ENCODE measurements at places on chromosomes 16 and 17.

- no peak for DNase-seq
Measured at GRCh38 chr17:45681706-45682105, 102.4 kb upstream of the CRHR1 start.

- DNase-seq = no peak
Measured at GRCh38 chr17:76196675-76197074, 43.6 kb downstream of the RNF157 start.

DNA sequence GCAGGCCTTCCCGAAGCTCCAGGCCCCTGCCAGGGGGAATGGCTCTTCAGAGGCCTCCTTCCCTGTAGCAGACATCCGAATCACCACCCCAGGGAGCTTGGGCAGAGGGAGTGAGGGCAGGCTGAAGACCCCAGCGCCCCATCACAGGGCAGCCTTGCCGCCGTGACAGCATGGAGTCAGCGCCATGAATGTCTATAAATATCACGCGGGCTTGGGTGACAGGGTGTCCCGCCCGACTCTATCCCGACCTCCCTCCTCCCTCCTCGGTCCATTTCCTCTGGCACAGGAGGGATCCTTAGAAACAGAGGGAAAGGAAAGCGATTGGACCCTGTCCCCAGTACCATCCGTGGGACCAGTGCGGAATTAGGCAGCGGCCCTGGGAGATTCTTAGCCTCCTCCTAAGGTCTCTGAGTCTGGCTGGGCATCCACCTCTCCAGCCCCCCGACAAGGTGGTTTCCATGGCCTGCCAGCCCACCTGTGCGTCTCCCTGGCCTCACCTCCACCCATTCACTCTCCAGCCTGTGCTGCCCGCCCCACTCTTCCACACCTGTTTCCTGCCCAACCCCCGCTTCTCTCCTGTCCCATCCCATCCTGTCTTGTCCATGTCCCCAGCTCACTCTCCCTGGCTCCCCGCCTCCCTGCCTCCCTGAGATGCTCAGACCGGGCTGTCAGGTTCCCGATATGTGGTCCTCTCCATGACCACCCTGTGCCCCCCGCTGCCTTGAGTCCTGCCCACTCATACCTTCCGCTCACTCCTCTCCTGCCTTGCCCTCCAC, 5.1 kb downstream of the ATP2A1 start:
- DNase-seq = no peak

DNA sequence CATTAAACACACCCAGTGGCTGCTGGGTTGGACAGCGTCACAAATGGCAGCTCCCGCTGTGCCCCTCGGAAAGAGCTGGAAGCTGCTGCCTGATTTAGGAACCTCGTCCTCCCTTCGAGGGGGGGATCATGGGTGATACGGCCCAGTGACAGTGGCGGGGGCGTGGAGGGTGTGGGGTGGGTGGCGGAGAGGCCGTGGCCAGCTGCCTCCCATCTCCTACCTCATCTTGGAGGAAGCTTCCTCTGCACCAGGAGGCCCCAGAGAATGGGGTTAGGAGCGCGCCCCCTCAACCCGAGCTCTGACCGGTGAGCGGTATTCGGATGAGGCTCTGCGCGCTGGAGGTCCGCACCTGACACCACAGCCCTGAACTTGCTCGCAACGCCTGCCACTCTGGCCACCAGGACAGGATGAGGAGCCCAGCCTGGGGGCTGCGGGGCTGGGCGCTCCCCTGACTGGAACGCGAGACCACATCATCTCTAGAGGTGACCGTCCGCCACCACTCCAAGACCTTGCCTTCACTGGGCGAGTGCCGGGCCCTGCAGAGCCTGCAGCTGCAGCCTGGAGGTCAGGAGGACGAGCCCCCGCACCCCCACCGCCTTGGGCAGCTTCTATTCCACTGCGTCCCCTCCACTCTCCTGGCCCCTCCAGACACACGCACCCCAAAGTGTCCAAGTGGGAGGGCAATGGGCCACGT, 80.9 kb downstream of the KLHDC4 start:
- no peak for DNase-seq

DNA sequence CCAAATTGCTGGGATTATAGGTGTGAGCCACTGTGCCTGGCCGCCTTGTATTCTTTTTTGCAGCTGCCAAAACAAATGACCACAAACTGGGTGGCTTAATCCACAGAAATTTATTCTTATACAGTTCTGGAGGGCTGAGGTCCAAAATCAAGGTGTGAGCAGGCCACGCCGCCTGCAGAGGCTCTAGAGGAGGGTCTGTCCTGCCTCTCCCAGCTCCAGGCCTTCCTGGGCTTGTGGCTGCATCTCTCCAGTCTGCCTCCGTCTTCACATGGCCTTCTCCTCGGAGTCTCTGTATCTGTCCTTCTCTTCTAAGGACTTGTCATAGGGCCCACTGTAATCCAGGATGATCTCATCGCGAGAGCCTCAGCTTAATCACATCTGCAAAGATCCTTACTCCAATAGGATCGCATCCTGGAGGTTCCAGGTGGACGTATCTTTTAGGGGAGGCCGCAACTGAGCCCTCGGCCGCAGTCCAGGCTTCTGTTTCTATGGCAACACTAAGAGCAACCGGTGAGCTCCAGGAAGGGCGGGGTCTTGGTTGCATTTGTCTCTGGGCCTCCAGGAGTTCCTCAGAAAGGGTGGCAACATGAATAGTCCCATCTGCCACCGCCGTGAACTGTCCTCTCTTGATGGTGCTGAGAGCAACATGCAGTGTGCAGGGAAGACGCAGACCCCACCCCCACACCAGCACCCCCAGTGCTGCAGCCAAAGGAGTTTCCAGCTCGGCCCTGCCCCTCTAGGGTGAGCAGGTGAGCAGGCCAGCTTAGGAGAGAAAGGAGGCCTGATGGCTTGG, 29.5 kb upstream of the CREBBP start:
- no peak for DNase-seq

DNA sequence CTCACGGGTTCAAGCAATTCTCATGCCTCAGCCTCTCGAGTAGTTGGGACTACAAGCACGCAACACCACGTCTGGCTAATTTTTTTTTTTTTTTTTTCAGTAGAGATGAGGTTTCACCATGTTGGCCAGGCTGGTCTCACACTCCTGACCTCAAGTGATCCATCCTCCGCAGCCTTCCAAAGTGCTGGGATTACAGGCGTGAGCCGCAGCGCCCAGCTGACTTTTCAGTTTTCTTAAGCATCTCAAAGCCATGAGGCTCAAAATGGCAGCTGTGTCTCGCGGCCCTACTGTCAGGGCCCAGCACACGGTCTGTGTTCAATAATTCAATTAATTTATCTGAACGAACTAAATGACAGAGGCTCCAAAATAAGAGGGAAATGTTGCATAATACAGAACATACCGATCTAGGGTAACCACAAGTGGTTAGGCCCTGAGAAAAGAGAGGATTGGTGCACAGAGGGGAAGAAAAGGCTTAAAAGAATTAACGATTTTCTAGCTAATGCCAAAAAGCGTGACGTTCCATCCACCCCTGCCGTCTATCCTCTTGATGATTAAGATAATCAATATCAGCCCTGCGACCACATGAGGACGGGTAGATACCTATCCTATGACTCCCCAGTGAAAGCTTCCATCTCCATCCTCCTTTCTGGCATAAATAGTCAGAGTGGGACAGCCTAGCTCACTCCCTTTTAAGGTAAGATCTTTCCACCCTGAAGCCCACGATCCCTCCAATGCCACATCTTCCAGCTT, 136.9 kb downstream of the SLC39A11 start:
- no peak for DNase-seq

DNA sequence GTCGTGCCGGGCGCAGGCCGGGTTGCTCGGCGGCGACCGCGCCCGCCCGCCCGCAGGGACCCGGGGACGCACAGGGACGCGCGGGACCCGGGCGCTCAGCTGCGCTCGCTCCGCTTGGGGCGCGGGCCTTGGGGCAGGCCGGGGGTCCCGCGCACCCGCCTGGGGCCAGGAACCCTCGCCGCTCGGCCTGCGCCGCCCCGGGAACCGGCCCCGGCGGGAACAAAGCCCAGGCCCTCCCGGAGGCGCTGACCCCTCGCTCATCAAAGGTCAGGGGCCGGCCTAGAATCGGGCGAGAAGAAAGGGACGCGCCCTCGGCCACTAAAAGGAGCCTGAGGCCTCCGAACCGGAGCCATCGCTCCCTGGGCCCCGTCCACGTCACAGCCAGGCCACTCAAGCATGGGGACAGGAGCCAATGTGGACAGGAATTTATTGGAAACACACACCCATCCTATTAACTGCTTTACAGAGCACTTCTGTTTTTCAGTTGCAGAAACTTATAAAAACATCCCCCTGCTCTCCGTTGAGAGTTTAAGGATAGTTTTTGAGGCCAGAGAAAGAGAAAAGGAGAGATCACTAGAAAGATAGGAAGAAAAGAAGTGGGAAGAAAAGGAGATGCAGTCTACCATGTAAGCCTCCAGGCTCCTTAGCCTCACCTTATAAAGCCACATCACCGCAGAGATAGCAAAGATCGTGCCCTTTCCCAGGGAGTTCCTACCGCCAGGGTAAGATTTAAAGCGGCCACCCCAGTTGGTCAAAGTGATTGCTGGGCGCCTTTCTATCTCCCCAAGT, 558 bp upstream of the ZFHX3 start:
- no peak for DNase-seq
